Fibroblast of the conjunctiva (primary cell): ENCODE measurements at places on chromosomes 3 and 15.

DNA sequence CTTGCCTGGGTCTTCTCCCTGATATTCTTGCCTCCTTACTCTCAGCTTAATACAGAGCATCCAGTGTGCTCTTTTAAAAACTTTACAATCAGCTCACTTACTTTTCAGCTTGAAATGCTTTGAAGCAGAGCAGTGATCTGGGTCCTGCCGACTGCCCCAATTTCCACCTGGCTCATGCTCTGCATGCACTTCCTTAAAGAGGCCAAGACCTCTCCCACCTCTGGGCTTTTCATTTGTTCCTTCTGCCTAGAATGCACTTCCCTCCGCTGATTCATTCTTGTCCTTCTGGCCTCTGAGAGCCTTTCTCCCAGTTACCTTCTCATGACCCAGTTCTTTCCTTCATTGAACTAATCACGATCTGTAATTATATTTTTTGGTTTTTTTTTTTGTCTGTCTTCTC lies 1.9 kb upstream of the CCNDBP1 start:
- DNase-seq, result no peak

GRCh38 chr15:94306700-94307650 lies 75.6 kb downstream of the MCTP2 start:
- no peak for DNase-seq

DNA sequence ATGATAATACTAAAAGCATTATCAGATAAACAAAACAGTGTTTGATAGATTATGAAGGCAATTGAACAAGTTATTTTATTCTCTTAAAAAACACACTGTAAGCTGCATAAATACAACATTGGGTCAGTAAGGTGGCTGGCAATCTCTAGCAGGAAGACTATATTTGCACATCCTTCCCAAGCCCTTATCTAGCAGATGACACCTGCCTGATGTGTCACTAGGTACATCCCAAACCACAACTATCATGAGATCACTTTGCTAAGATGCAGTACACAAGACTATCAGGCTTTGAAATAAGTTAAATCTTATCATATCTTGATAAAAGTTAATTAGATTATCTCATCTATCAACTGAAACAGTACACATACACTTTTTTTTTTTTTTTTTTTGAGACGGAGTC lies 417.4 kb downstream of the MECOM start:
- DNase-seq, result no peak

DNA sequence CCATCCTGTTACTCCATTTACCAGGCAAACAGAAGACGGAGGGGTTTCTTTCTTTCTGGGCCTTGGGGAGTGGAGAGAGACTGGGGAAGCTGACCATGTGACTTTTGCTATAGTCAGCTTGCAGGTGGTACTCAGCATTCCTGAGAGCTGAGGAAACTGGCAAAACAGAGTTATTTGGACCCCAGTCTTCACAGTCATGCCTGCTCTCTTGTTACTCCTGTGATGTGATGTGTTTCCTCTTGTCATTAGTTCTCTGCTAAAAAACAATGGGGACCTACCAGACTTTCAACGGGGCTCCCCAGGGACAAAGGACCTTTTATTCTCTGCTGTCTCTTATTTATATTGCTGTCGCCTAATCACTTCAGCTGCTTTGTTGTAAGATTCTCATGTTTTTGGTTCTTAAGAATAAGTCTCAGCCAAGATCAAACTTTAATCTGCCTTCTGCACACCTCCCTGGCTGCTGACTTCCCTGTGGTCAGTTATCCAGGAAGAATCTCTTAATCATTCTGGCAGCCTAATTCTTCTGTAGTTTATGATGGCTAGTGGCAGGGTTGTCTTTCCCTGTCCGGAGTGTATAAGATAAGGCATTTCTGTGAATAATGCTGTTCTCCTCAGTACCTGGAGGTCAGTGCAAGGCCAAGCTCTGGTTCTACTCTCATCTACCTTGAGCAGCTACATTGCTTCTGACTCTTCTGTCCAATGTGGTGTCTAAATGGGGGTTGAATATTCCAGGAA lies 8.8 kb downstream of the STARD9 start:
- DNase-seq, result no peak

DNA sequence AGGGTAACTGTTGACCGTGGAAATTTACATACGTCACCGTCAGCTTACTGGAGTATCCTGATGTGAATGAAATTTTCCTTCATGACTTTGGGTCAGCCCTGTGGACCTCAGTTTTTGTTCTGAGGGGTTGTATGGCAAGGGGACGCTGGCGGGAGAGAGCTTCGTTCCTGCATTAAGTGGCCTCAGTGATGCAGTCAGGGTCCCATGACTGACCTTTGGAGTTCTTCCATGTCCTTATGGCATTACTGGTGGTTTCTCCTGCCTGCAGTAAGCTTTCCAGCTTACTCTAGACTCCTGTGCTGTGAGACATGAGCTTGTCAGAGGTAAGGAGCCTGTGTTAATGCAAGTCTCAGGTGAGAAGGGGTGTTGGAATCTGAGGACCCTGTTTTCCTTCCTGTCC lies 1.8 kb downstream of the CD276 start:
- DNase-seq, result no peak

DNA sequence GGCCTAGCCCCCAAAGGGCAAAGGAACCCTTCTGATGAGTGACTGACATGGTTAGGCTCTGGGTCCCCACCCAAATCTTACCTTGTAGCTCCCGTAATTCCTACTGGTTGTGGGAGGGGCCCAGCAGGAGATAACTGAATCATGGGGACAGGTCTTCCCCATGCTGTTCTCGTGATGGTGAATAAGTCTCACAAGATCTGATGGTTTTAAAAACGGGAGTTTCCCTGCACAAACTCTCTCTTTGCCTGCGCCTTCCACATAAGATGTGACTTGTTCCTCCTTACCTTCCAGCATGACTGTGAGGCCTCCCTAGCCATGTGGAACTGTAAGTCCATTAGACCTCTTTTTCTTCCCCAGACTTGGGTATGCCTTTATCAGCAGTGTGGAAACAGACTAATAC lies 16.9 kb downstream of the TKT start:
- no peak for DNase-seq

DNA sequence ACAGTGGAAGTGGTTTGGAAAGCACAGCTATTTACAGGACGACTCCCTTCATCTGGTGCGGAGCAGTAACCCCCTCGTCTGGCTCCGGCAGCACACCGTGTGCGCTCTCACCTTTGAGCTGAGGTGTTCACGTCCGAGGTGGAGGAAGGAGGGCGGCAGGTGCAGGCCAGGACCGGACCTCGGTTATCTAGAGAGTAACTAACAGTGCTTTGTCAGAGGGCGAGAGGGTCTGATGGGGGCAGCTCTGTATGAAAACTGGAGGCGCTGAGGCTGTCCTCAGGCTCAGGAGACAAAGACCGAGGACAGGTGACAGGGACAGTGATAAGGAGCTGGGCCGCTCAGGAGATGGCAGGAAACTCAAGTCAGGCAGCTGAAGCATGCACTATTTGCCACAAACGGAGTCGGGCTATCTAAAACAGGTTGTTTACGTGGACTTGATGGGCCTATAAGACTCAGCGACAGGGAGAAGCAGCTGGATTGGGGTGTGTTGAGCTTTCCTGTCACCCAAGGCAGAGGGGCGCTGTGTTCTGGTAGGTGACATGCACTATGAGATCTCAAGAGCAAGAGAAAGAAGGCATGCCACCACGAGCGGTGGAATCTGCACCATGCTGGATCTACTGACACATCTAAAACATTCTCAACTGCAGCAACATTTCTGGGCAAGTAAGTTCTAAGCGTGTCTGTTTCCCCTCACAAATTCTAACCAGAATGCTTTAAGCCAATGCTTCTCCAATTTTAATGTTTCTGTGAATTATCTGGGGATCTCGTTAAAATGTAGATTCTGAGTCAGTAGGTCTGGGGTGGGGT lies 155.2 kb downstream of the XXYLT1 start:
- no peak for DNase-seq

DNA sequence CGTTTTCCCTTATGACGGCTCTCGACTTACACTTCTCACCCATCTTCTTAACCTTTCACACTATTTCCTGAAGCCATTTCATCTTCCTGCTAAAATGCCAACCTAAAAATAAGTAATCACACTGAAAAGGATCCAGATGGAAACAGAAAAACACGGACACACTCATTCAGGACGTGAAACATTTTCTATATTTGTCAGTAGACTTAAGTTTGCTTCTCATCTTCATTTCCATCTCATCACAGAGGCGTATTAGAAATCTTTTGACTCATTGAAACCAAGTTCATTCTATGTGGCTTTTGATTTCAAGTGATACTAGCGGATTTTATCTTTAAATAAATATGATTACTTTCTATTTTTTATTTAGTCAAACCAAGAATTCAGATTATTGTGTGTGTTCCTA lies 27.4 kb upstream of the DLG1 start:
- no peak for DNase-seq

- DNase-seq, result no peak
Observed at GRCh38 chr3:170589113-170589512, 3.2 kb upstream of the SLC7A14 start.

GRCh38 chr3:127360647-127361046 lies 72.8 kb upstream of the PRR20G start:
- DNase-seq, result no peak
